ENCODE measurements at places on chromosomes 16 and 17.

GRCh38 chr17:56850591-56850990 lies 16.6 kb downstream of the DGKE start:
- no peak for DNase-seq

- DNase-seq: no peak
Measured at GRCh38 chr17:47896672-47897490, 845 bp downstream of the SP2 start.

DNA sequence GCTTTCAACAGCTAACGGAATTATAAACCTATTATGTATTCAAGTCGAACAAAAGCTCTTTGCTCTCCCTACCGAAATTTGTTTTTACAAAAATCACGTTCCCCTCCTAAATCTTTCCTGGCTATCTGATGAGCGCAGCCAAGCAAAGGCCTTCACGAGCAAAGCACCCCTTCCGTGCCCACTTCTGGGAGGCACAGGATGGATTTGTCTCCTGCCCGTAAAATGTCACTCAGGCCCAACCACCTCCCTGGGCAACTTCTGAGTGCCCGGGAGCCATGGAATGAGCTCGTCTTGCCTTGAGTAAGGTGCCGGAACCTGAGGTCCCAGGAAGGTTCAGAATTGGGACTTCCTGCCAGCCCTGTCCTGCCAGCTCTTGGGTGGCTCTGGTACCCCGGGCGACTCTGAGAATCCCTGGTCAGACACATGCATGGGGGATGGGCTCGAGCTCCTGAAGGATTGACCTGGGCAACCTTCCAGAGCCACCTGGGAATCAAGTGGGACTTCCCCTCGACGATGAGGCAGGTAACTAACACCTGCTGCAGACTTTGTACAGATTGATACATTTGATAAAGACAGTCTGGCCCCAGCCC lies 19.8 kb downstream of the SLC7A5 start:
- no peak for DNase-seq

DNA sequence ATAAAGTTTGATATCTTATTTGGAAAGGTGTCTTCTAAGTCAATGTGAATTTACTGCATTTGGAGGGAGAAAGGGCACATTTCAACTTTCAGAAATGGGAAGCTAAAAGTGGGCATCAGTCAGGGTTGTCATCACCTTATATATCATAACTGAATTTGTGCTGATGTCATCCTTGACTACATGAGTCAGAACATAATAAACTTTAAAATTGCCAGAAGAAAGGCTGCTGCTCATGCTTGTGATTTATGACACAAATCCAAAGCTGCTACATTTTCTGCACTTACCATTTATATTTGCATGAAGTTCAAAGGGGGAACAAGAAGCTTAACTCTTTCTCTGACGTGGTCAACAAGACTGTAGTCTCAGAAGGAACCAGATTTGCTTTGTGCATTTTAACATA lies 196.6 kb downstream of the UTP18 start:
- no peak for DNase-seq

DNA sequence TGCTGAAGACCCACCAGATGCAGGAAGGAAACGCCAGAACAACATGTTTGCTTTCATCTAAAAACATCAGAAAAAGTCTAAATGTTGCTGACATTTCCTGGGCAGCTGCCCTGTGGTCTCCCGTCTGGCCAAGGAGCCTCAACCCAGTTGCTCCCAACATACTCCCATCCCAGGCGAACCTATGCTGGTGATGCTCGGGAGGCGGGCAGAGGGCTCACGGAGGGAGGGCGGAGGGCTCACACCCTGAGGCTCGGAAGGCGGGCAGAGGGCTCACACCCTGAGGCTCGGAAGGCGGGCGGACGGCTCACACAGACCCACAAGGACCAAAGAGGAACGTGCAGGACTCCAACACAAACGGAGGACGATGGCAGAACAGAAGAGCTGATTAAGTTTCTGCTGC lies 135.4 kb downstream of the ANKRD11 start:
- no peak for DNase-seq

GRCh38 chr17:41687828-41688640 lies 651 bp upstream of the EIF1 start:
- no peak for DNase-seq

- DNase-seq: no peak
Measured at GRCh38 chr16:19833581-19833980, 51.1 kb downstream of the GPRC5B start.

GRCh38 chr17:4956493-4957061 lies 5.7 kb downstream of the ENO3 start:
- DNase-seq: no peak

GRCh38 chr16:85553436-85554113 lies 59.5 kb upstream of the GSE1 start:
- DNase-seq: peak; percentile 53

DNA sequence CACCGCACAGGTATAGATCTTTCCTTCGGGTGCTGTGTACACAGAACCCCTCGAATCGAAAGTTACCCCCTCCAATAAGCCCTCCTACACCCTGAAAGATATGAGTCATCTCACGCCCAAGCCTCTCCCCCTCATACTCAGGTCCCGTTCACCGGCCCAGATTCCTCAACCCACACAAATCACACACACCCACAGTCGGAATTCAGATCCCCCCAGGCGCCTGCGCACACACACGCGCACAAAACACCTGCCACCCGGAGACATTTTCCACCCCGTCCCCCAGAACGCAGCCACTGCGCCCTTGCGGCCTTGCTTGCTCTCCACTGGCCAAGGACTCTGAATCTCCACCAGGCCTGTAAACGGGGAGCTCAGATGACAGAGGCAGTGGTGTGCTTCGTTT lies 4.9 kb downstream of the JPH3 start:
- DNase-seq: no peak

DNA sequence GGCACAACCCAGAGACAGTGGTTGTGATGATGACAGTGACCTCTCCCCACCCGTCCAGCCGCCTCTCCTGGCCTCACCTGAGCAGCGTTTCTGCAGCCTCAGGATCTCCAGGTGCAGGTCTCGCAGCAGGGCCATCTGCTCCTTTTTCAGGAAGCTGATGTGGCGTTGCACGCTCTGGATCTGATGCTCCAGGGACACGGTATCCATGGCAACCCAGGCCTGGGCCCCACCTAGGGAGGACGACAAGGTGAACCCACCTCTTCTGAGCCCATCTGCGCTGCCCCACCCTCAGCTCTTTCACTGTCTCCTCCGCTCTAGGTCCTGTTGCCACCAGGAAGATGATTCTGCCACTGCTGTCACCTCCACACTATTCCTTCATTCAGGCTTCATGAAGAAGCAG lies 14.5 kb downstream of the CCDC92B start:
- DNase-seq: no peak

GRCh38 chr16:17404941-17405689 lies 65.6 kb downstream of the XYLT1 start:
- peak; percentile 89 for DNase-seq

DNA sequence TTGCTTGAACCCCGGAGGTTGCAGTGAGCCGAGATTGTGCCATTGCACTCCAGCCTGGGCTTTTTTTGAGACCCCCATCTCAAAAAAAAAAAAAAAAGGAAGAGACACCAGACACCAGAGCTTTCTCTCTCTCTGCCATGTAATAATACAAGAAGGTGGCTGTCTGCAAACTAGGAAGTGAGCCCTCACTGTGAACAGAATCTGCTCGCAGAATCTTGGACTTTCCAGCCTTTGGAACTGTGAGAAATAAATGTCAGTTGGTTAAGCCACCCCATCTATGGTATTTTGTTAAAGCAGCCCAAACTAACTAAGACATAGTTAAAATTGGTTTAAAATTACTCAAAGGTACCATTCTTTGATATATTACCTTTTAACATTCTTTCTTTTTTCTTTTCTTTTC lies 10.1 kb upstream of the STX1B start:
- no peak for DNase-seq

GRCh38 chr17:71467719-71468118 lies 653.1 kb upstream of the SOX9 start:
- DNase-seq: no peak

GRCh38 chr17:29836643-29837042 lies 93.4 kb downstream of the SSH2 start:
- no peak for DNase-seq

DNA sequence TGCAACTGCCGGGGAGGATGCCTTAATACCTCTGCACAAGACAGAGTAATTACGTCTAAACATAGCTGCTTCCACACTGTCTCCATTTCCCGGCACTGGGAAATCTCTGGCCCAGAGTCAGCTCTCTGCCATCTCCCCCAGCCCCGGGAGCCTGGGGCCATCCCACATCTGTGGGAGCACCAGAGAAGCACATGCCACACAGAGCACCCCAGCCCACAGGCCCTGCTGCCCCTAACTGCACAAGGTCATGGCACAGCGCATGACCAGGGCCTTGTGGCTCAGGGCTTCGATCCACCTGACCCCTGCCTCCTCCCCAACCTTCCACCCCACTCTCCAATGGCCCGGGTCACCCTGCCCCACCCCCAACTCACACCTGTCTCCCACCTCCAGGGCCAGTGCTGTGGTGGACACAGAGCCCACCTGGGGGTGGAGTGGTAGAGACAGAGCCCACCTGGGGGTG lies 36.6 kb upstream of the RBFOX3 start:
- no peak for DNase-seq

DNA sequence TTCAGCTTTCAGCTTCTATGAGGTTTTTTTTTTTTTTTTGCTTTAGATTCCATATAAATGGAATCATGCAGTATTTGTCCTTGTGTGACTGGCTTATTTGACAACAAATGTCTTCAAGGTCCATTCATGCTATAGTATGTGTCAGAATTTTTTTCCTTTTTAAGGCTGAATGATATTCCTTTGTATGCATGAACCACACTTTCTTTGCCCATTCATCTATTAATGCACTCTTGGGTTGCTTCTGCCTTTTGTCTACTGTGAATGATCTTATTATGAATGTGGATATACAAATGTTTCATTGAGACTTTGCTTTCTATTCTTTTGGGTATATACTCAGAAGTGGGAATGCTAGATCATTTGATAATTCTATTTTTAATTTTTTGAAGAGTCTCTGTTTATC lies 27.0 kb upstream of the LRRC75A start:
- DNase-seq: no peak

- DNase-seq: peak; percentile 25
Measured at GRCh38 chr16:86073103-86073625, 174.2 kb downstream of the IRF8 start.

DNA sequence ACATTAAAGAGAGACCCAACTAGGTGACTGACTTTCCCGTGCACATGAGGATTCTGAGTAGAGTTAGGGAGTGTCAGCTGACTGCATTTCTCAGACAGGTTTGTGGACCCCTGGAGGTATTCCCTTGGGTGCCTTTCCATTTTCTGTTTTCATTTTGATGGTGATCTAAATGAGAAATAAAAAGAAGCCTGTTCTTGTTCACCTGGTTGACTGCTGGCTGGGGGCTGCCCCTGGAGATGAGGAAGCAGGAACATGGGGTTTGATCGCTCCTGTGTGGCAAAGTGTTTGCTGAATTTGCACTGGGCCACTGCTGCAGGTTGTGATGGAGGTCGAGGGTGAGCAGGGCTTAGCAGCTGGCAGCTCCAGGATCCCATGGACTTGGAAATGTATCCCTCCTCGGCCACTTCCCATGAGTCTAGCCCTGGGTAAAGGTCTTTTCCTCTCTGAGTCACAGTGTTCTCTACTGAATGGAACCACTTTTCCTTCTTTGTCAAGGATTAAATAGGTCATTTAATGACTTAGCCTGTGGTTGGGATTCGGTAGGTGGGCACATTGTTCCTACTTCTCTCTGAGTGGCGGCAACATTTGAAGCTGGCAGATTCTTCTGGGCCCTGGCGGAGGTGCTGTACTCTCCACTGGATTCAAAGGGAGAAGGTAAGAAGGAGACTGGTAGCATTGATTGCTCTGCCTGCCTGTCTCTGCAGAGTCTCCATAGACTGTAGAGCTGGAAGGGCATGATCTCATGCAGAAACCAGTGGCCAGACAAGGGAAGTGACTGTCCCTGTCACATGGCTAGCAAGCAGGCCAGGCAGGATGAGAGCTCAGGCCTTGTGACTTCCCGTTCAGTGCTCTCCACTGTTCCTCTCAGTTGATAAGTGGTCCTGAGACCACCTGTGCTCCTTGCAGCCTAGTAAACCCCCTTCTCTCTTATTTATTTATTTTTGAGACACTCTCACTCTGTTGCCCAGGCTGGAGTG lies 17.9 kb downstream of the SNX29 start:
- DNase-seq: no peak

DNA sequence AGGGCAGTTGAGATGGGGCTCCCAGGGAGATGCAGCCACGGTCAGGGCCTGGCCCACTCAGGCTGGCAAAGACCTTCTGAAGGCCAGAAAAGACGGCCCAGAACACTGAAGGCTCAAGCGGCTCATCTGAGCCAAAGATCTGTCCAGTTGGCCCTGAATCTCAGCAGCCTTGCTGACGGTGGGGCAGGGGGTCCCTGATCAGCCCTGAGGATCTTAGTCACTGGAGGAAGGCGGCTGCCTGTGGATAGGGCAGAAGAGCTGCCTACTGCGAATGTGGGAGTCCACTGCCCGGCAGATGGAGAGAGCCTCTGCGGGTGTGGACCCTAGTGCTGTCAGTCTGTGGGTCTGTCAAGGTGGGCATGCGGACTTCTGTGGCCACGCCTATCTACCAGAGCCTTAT lies 1738.2 kb downstream of the TP53TG3F start:
- DNase-seq: no peak

- no peak for DNase-seq
Measured at GRCh38 chr16:2720064-2720457, at the start of gene PRSS27. Gene PRSS27, minus strand, starts transcription at chr16:2720224. Its CDS starts 64 bp downstream, at chr16:2720160.

GRCh38 chr17:78368348-78368747 lies 8.5 kb upstream of the SOCS3 start:
- no peak for DNase-seq

DNA sequence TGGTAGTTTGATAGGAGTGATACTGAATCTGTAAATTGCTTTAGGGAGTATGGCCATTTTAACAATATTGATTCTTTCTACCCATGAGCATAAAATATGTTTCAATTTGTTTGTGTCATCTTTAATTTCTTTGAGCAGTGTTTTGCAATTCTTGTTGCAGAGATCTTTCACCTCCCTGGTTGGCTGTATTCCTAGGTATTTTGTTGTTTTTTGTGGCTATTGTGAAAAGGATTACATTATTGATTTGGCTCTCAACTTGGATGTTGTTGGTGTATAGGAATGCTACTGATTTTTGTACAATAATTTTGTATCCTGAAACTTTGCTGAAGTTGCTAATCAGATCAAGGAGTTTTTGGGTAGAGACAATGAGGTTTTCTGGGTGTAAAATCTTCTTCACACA lies 3.2 kb downstream of the KRTAP9-9 start:
- no peak for DNase-seq

DNA sequence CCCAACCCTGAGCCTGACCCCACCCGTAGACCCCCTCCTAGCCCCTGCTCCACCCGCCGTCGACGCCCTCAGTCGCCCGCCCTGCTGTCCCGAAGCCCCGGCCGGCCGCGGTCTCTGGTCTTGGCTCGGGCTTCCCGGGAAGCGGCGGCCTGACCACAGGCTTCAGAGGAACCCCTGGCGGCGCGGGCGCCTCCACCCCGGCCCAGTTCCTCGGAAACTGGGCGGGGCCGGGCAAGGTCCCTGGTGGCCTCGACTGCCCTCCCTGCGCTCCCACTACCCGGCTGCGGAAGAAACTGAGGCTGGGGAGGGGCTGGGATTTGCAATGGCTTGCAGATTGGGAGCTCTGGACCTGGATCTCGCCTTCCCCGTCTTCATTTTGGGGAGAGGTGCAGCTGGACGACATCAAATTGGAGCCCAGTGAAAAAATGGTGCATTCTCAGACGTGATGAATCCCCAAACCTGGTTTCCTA lies 692 bp upstream of the SOCS1 start:
- DNase-seq: no peak

All from left hindlimb (tissue), 1 donor.